ENCODE measurements at places on chromosomes 7 and 10.

DNA sequence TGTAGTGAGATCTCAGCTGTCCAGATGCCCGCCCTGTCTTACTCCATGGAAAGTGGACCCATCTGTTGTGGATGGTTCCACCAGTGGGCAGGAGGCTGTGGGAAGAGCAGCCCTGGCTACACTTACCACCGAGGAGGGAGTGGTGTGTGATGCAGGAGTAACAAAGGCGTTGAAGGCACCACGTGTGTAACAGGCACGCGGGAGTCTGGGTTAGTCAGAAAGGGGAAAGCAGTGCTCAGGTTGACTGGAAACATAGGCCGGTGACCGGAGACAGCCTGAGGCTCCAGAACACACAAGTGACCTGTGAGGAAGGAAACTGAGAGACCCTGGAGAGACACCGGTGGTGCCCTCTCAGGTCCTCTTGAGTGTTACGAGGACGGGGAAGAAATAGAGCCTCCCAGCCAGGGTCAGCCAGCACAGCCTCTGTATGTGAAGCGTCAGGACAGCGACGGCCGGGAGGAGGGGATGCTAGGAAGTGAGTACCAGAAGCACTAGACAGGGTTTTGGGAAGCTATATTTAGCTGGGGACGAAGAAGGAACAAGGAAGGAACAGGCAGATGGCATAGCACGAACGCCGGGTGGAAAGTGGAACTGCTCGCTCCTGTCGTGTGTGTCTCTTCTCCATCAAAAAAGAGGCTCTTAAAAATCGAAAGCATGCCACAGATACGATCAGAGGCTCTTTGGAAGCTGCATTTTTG is 51.7 kb downstream of the DAGLB start:
- no peak for DNase-seq

- no peak for DNase-seq
These were observed 9.3 kb downstream of the ADD3 start for GRCh38 chr10:110017052-110017451.

GRCh38 chr7:36023033-36023560 is 130.0 kb upstream of the EEPD1 start:
- DNase-seq, result no peak

DNA sequence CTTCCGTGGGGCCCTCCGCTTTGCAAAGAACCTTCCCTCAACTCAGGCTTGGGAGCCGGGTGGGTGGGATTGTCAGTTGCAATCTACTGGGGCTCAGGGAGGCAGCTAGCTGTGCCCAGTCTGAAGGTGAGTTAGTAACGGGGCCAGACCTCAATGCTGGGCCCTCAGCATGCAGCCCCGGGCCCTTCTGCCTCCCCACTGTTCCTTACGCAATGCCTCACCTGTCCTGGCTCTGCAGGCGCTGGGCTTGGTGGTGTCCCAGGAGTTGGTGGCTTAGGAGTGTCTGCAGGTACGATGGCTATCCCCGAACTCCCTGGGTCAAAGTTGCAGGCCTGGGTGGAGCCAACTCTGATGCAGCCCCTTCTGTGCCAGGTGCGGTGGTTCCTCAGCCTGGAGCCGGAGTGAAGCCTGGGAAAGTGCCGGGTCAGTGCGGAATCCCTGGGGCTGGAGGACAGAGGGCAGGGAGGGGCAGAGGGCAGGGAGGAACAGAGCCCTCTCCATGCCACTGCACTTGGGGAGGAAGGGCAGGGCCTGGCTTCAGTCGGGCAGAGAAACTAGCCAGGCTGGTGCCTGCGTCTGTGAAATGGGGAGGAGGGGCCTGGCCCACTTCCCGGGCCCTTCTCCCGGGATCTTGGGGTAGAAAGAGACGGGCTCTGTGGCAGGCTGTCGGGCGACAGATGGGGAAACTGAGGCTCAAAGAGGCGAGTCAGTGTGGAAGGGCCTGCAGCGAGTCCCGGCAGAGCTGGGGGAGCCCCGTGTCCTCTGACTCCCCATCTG is 15.0 kb downstream of the ELN start:
- DNase-seq, result no peak

DNA sequence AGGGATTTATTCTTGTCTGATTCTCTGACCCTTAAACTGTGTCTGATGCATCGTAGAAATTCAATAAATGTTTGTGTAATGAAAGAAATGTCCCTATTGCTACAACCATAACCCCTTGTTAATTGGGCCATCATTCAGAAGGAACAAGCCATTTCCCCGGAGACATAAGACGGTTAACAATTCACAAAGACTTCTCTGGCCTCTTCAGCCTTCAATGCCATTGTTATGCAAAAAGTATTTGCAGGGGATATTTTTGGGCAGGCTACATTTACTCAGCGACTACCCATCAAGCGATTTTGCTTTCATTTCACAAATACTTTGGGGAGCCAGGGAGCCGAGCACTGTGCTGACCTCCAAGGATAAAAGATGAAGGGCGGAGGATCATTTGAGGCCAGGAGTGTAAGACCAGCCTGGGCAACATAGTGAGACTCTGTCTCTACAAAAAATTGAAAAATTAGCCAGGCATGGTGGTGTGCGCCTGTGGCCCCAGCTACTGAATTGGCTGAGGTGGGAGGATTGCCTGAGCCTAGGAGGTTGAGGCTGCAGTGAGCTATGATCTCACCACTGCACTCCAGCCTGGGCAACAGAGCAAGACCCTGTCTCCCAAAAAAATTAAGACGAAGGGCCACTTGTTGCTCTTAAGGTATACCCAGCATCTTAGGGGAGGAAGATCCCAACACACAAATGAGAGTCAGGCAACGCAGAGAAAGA is 20.0 kb upstream of the SDK1 start:
- no peak for DNase-seq

GRCh38 chr7:105587909-105588635 is 6.8 kb upstream of the EFCAB10 start:
- DNase-seq, result no peak

Data from CD4-positive, alpha-beta T cell treated with Interleukin-17A for 1 hour (primary cell).